ENCODE measurements at places on chromosomes 1 and 21. TPM values are rescaled to one million over a fixed set of nuclear protein-coding genes. Genes with fewer than 3 reads are reported as not detected.
A peak's percentile ranks its signal among the peaks of the same experiment; 100 is the strongest.

GRCh38 chr1:10283318-10283984, 73.1 kb downstream of the KIF1B start:
- no peaks in the 10 kb centered on the region for H3K27me3 ChIP-seq
- H3K27ac ChIP-seq = peak overlapping the region; percentile 22
- H3K4me3 ChIP-seq = peak overlapping the region; percentile 52
- peak; percentile 58 for DNase-seq

- no peaks in the 10 kb centered on the region for H3K4me1 ChIP-seq
- H3K27me3 ChIP-seq = no peaks in the 10 kb centered on the region
- H3K27ac ChIP-seq = no peak overlapping the region
- H3K4me3 ChIP-seq = no peak overlapping the region
Measured at GRCh38 chr1:228366866-228367741, 39.5 kb downstream of the TRIM11 start.

DNA sequence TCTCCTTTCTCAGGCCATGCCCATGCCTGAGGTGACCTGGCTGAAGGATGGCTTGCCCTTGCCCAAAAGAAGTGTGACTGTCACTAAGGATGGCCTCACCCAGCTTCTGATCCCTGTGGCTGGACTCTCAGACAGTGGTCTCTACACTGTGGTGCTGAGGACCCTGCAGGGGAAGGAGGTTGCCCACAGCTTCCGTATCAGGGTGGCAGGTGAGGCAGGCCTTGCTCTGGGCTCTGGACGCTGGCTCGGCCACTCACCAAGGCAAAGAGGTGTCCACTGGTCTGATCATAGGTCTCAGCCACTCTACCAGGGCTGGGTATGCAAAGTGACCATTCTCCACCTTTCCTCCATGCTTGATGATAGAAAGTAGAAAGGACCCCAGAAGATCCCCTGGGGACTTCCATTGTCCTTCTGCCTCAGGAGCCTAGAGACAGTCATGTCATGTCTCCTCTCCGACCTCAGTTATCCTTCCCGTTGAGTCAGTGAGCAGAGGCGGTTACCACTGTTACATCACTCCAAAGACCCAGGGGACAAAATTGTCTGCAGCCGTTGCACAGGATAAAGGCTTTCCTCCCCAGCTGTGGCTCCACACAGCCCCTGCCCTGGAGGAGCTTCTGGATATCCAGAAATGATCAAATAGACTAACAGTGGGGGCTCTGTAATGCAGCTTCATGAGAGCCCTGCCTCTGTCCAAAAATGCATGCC, 34.2 kb downstream of the IGFN1 start:
- no peak for DNase-seq
- peaks cover 10% of the 10 kb centered on the region for H3K27me3 ChIP-seq
- no peak overlapping the region for H3K27ac ChIP-seq
- no peaks in the 10 kb centered on the region for H3K4me1 ChIP-seq
- no peak overlapping the region for H3K4me3 ChIP-seq
- no peaks in the 10 kb centered on the region for H3K36me3 ChIP-seq

GRCh38 chr1:92995441-92996430, 34.5 kb upstream of the DIPK1A start:
- H3K27me3 ChIP-seq = peaks cover 8% of the 10 kb centered on the region
- H3K4me3 ChIP-seq = no peak overlapping the region
- DNase-seq = no peak
- H3K4me1 ChIP-seq = peaks cover 24% of the 10 kb centered on the region

DNA sequence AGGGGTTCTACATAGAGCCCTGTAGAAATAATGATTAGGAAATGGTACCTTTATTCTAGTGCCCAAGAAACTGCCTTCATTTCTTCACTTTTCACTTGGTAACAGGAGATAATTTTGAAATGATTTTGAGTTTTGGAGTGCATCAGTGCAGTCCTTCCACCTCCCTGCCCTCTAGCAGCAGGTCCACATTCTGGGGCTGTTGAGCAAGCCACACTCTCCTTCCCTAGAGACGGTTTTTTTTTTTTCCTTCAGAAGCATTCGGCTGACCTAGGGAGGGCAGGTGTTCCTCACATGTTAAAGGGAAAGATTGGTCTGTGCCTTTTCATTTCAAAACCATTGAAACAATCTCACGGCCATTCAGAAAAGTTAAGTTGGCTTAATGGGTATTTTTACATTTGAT, 39.8 kb downstream of the SLC37A1 start:
- H3K4me1 ChIP-seq = peaks cover 6% of the 10 kb centered on the region
- H3K27ac ChIP-seq = no peak overlapping the region
- peaks cover 2% of the 10 kb centered on the region for H3K36me3 ChIP-seq
- no peak overlapping the region for H3K4me3 ChIP-seq
- DNase-seq = no peak
- H3K27me3 ChIP-seq = no peaks in the 10 kb centered on the region

DNA sequence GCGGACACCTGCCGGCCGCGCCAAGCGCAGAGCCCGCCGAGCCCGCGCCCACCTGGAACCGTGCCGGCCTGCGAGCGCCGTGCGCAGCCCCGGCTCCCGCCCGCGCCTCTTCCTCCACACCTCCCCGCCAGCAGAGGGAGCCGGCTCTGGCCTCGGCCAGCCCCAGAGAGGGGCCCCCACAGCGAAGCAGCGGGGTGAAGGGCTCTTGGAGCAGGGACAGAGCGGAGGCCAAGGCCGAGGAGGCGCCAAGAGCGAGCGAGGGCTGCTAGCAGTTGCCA, 50.1 kb upstream of the KRTAP19-8 start:
- H3K27me3 ChIP-seq = peaks cover 34% of the 10 kb centered on the region
- H3K36me3 ChIP-seq = no peaks in the 10 kb centered on the region
- H3K27ac ChIP-seq = no peak overlapping the region
- peaks cover 26% of the 10 kb centered on the region for H3K4me1 ChIP-seq

- no peaks in the 10 kb centered on the region for H3K36me3 ChIP-seq
- no peaks in the 10 kb centered on the region for H3K27me3 ChIP-seq
- no peak overlapping the region for H3K27ac ChIP-seq
- DNase-seq = no peak
- H3K4me3 ChIP-seq = no peak overlapping the region
- H3K4me1 ChIP-seq = peaks cover 47% of the 10 kb centered on the region
Measured at GRCh38 chr1:67436511-67437055, 6.4 kb upstream of the SERBP1 start.

DNA sequence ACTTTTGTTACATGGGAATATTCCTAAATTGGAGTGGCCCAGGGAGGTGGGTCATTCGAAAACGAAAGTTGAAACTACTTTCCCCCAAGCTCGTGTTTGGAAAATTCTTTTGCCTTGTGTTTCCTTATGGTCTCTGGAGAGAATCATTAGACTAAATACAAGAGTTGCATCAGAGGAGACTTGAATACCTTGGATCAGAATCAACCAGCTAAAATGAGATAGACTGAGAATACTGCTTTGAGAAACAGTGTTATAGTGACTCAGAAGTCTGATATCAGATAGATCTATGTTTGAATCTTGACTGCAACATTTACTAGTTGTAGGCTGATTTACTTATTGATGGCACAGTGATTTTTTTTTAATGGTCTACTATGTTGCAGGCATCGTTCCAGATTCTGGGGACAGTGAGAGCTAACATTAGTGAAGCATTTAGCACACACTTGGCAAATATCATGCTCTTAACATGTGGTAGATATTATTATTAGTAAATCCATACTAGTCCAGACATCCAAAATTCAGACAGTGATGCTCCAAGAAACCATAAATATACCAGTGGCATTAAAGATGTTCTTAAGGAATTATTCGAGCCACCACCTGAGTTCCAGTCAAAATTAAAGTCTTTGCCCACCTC, 12.9 kb upstream of the ACTN2 start:
- H3K4me3 ChIP-seq = no peak overlapping the region
- no peak overlapping the region for H3K27ac ChIP-seq
- H3K27me3 ChIP-seq = peaks cover 28% of the 10 kb centered on the region

GRCh38 chr1:91779548-91780021, 106.4 kb downstream of the TGFBR3 start:
- H3K4me3 ChIP-seq = no peak overlapping the region
- no peak overlapping the region for H3K27ac ChIP-seq
- no peak for DNase-seq
- peaks cover 15% of the 10 kb centered on the region for H3K4me1 ChIP-seq
- H3K27me3 ChIP-seq = no peaks in the 10 kb centered on the region
- no peaks in the 10 kb centered on the region for H3K36me3 ChIP-seq

DNA sequence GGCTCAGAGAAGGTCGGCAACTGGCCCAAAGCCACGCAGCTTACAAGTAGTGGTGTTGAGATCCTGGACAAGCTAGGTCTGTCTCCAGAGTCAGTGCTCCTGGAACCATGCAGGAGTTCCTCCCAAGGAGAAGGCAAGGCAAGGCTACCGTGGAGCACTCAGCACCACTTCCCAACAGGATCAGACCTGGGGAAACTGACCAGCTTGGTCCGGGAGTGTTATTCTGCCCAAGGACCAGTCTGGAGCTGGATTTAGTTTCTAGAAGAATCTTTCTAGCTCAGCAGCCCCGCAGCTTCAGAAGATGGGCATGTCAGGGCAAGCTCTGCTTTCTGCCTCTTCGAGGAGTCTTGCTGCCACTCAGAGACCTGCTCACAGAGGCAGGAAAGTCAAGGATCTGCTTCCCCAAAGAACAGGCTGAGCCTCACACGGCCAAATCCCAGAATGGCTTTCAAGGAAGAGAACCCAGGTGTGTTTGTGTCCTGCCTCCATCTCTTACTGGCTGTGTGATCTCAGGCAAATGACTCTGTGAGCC, 302.8 kb downstream of the MATN1 start:
- DNase-seq = no peak
- H3K4me1 ChIP-seq = no peaks in the 10 kb centered on the region
- no peak overlapping the region for H3K27ac ChIP-seq
- peaks cover 2% of the 10 kb centered on the region for H3K27me3 ChIP-seq
- H3K4me3 ChIP-seq = no peak overlapping the region

GRCh38 chr1:226781937-226782609, 43.0 kb upstream of the ITPKB start:
- no peak overlapping the region for H3K4me3 ChIP-seq
- no peaks in the 10 kb centered on the region for H3K27me3 ChIP-seq
- H3K27ac ChIP-seq = no peak overlapping the region
- no peaks in the 10 kb centered on the region for H3K36me3 ChIP-seq

DNA sequence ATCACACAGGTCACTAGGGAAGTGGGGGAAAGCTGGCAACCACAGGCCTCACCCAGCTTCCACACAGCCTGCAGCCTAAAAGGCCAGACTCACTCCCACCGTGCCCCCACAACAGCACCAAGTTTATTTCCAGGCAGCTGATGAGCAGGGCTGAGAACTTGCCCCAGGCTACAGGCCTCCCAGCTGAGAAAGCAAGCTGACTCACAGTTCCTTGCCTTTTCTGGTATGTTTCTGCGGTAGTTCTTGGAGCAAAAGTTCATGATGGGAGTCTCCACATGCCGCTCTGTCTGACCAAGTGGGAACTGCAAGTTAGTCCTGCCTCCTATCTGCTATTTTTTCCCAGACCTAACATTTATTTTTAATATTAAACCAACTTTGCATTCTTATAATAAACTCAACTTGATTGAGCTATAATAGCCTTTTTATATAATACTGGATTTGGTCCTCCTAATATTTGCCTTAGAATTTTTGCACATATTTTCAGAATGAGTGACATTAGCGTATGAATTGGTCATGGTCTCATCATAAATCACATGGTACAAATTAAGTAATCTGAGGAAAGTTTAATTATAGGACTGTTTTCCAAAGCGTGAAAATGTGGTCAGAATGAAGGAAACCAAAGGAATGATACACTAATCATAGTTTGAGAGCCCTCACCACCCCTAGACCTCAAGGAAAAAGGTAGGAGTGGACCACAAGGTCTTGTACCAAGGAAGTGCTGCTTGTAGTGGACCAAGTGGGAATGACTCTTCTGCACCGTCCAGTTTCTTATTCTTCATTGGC, 30.7 kb downstream of the RPAP2 start:
- H3K4me1 ChIP-seq = peaks cover 29% of the 10 kb centered on the region
- H3K27ac ChIP-seq = no peak overlapping the region
- H3K36me3 ChIP-seq = peaks cover 70% of the 10 kb centered on the region
- H3K27me3 ChIP-seq = no peaks in the 10 kb centered on the region

DNA sequence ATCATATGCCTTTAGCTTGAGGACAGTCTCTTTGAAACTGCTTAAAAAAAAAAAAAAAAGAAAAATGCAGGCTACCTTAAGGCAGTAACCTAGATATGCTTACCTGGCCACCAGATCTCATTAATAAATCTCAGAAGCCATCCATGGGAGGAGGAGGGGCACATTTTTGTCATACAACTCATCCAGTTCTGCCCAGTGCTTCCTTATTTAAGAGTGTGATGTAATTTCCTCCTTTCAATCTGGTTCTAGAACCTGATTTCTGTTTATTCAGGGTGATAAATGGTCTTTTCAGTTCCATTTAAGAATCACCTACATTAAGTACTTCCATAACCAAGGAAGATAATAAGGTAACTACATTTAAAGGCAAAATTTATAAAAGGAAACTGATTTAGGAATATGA, 6.1 kb downstream of the ERRFI1 start:
- no peak overlapping the region for H3K27ac ChIP-seq
- no peak overlapping the region for H3K4me3 ChIP-seq
- peaks cover 74% of the 10 kb centered on the region for H3K27me3 ChIP-seq
- no peak for DNase-seq

- no peaks in the 10 kb centered on the region for H3K27me3 ChIP-seq
- H3K4me1 ChIP-seq = no peaks in the 10 kb centered on the region
- DNase-seq = no peak
- no peak overlapping the region for H3K4me3 ChIP-seq
- H3K36me3 ChIP-seq = no peaks in the 10 kb centered on the region
- H3K27ac ChIP-seq = no peak overlapping the region
Measured at GRCh38 chr1:102190429-102190828, 193.7 kb upstream of the OLFM3 start.

GRCh38 chr1:98429965-98430443, 231.5 kb upstream of the SNX7 start:
- H3K27me3 ChIP-seq = no peaks in the 10 kb centered on the region
- no peak for DNase-seq
- H3K27ac ChIP-seq = no peak overlapping the region
- H3K36me3 ChIP-seq = no peaks in the 10 kb centered on the region
- H3K4me1 ChIP-seq = no peaks in the 10 kb centered on the region
- no peak overlapping the region for H3K4me3 ChIP-seq

- peak overlapping the region; percentile 74 for H3K27ac ChIP-seq
- H3K4me3 ChIP-seq = peak overlapping the region; percentile 91
- no peak for DNase-seq
- no peaks in the 10 kb centered on the region for H3K36me3 ChIP-seq
- H3K4me1 ChIP-seq = peaks cover 31% of the 10 kb centered on the region
- H3K27me3 ChIP-seq = no peaks in the 10 kb centered on the region
Measured at GRCh38 chr1:50959303-50959912, 659 bp downstream of the FAF1 start.

Gene ATP6V1G3
- total RNA-seq = not detected

Gene ADAMTS5
- total RNA-seq = not detected

Gene INAVA
- total RNA-seq = not detected

Gene SPAG17
- total RNA-seq = not detected

All from activated T-cell treated with anti-CD3 and anti-CD28 coated beads, Interleukin-2, amount 50 U/mL, for 72 hours (primary cell).